Fibroblast of the aortic adventitia (primary cell): ENCODE measurements at places on chromosomes 1 and 21.
A peak's percentile ranks its signal among the peaks of the same experiment; 100 is the strongest.

GRCh38 chr1:942864-943533, 16.1 kb downstream of the NOC2L start:
- peak; percentile 58 for DNase-seq

DNA sequence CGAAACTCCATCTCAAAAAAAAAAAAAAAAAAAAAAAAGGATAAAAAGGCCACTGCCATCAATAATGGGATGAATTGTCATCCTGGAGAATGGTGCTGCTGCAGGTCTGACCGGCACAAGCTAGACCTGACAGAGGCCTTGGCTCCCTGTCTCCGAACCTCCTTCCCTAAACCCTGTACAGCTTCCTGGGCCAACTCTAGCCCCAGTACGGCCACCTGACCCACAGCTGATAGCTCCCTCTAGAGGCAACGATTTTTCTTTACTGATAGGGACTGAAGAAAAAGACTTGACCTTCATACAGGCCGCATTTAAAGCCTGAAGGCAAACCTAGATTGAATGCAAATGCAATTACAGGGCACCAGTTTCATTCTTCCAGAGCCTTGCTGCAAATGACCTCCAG, 30.7 kb downstream of the NOL9 start:
- peak; percentile 66 for DNase-seq

DNA sequence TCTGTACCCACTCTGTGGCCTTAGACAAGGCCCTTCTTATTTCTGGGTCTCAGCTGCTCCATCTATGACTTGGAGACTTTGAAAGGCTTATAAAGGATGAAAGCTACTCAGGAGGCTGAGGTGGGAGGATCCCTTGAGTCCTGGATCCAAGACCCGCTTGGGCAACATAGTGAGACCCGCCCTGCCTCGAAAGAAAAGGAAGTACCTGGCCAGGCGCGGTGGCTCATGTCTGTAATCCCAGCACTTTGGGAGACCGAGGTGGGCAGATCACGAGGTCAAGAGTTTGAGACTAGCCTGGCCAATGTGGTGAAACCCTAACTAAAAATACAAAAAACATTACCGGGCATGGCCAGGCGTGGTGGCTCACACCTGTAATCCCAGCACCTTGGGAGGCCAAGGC, 13.4 kb downstream of the ID3 start:
- no peak for DNase-seq

DNA sequence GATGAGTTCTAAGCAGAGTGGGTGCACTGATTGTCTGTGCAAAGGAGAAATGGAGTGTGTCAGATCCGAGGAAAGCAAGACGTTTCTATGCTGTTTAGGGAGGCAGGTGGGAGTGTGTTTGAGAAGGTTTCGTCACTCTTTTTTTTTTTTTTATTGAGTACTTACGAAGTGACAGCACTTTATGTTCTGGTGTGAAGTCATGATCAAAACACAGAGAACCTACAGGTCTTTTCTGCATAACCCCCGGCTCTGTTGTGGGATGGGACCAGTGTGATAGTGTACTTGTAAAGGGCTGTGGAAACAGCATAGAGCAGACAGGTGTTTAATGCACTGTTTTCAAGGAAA, 26.7 kb downstream of the MIA3 start:
- DNase-seq: peak; percentile 29

- no peak for DNase-seq
Observed at GRCh38 chr1:50983219-50983802, 13.3 kb downstream of the CDKN2C start.

DNA sequence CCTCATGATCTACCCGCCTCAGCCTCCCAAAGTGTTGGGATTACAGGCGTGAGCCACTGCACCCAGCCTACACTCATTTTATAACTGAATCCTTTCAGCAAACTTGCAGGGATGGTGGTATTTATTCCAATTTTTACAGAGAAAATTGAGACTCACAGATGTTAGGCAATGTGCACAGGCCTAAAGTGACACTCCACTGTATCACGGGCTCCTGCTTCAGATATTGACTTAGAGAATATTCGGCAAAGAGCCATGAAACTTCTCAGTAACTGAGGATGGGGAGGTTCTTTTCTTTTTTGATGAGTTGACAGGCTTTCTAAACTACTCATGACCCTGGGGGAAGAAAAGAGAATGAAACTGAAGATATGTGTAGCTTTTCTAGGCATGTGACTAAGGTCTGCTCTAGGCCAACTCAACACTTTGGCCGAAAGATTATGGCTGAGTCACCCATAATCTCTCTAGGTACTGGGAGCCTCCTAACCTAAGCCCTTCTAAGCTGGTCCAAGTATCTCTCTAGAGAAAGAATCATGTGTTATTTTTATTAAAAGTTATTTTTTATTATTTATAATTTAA, 19.9 kb upstream of the PTCH2 start:
- peak; percentile 93 for DNase-seq

DNA sequence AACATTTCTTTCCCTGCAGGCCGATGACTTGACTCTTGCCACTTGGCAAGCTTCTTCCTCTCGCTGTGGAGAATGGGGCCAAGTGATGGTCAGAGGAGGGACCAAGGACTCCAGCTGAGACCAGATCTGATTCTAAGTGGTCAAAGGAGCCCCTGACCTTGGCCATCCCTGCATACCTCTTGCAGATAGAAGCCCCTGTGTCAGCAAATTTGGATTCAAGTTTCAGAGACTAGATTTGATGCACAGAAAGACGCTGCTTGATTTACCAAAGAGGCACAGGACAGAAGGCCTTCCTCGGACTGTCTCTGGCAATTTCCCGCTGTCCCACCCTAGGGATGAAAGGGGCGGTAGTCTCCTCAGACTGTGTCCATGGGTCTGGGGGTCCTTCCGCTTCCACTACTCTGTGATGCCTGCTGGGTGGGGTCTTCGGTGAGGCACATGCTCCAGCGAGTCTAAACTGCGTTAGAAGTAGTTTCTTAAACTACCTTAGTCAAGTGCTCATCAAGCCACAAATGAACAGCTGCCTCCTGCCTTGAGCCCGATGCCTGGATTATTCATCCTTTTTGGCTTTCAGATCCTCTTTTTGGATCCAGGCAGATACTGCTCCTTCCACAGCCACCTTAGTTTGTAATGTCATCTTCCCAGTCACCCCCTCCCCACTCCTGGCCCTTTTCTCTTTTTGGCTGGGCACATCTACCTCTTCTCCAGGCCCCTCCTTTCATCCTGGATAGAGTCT, 31.8 kb upstream of the RBM15 start:
- DNase-seq: no peak

GRCh38 chr1:164671966-164672571, 113.1 kb downstream of the PBX1 start:
- DNase-seq: no peak

GRCh38 chr1:41355761-41356160, 5.5 kb upstream of the FOXO6 start:
- DNase-seq: no peak

DNA sequence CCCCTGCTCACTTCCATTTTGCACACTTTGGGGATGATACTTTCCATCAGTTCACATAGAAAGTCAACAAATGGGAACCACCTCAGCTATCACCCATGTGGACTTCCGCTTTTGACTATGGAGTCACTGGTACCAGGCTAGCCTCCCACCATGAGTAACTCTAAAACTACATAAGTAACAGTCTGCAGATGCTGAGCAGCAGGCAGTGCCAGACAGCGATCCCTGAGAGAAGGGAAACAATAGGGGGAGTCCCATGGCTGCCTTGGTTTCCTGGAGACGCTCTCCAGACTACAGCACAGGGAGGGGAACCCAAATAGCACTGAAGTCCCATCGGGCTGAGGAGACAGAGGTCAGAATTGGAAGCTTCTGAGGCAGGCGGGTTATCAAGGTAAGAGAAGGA, 2.8 kb upstream of the TFF2 start:
- DNase-seq: no peak

- DNase-seq: no peak
Observed at GRCh38 chr1:14817223-14818170, 219.0 kb downstream of the KAZN start.

DNA sequence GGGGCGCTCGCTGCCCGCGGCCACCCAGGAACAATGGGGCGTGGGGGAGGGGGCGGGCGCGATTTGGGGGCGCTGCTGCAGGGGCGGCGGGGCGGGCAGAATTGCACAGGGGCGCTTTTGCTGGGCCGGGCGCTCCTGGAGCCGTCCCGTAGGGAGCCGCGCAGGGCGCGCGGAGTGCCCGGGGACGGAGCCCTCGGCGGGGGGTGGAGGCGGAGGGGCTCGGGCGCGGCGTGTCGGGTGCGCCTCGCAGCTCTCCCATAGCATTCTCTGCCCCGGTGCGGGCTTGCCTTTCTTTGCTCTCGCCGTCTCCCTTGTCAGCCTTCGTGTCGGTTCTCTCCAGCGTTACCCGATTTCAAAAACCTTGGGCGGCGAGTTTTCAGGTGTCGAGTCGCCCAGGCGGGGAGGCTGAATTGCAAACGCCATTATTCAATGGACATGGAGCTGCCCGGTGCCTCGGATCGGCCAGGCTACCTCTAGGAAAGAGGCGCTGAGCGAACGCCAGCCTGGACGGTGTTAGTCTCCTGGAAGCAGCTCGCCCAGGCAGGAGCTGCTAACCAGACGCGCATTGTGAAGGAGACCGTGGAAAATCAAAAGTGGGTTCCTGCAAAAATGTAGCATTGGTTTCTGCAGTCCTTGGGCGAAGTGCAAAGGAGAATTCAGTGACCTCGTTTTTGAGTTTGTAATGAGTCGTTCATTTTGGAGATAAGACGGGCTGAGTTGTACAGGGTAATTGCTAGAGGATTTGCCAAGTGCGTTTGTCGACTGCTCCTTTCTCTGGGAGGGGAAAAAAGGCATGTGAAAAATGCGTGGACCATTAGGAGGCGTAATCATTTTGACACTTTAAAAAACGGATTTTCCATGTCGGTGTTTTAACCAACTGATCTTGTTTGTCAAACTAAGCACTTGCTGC, 626 bp downstream of the CXADR start:
- DNase-seq: peak; percentile 33

DNA sequence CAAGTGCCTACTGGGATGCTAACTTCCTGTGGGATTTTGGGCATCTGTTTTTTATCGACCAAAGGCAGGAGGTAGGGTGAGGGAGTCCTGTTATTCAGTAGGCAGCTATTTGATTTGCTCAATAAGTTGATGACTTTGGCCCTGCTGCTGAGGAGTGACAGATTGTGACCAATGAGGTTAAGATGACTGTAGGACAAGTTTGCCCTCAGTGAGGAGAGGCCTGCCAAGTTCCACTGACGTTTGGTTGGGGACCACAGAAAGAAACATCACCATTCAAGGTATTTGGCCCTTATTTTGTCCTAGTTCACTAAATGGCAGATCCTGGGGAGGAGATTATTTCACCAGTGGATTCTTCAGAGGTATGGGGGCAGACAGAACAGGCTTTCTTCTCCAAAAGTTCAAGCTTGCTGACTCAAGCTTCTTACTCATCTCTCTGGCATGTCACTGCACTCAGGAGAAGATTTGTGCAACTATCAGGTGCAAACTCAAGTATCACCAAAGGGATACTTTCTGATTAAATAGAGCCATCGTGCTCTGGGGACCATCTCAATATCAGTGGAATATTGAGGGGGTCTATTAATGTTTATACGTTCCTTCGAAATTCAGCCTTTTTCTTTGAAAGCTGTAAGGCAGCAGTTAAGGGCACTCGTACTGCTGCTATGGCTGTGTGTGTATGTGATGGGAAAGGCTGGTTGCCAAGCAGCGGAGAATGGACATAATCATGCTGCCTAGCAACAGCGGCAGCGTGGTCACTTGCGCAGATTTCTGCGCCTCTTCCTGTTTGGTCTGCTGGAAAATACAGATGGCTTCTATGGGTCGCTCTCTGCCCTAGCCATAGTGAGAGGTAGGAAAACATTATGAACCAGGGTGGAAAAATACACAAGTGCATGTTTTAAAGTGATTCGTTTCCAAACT, 78.7 kb downstream of the PBX1 start:
- DNase-seq: peak; percentile 72

GRCh38 chr1:215002471-215002870, 80.1 kb upstream of the KCNK2 start:
- DNase-seq: peak; percentile 99

DNA sequence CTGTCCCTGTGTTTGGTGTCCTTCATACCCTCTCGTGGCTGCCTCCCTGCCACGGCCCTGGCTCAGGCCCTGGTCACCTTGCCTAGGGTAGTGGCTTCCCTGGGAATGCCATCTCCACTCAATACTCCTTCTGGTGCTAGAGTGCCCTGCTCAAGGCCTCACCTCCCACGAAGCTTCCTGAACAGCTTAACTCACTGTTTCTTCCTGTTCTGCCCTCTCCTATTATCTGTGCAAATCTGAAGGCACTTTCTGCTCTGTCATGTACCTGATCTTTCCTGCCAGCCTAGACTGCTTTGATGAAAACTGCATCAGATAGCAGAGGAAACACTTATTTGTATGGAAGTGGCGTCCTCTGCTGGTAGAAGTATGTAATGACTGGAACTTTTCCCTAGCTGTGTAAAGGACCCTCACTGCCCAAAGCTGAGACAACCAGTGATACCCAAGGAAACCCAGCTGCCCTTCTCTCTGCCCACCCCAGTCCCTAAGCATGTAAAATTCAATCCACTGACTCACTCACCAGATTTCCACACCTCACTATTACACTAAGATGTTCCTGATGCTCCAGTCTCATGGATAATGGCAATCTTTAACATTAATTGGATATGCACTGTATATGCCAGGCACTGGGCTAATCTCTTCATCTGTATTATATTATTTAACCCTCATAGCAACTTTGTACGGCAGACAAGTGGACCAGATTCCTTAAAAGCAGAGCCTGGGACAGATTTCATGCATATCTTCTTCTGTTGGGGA, 36.2 kb upstream of the BTG2 start:
- peak; percentile 83 for DNase-seq

- DNase-seq: peak; percentile 16
Observed at GRCh38 chr1:201142011-201142848, 12.0 kb downstream of the TMEM9 start.

- no peak for DNase-seq
Observed at GRCh38 chr1:21775985-21776562, 6.9 kb downstream of the USP48 start.

GRCh38 chr1:67792741-67793458, 40.4 kb downstream of the GNG12 start:
- no peak for DNase-seq

DNA sequence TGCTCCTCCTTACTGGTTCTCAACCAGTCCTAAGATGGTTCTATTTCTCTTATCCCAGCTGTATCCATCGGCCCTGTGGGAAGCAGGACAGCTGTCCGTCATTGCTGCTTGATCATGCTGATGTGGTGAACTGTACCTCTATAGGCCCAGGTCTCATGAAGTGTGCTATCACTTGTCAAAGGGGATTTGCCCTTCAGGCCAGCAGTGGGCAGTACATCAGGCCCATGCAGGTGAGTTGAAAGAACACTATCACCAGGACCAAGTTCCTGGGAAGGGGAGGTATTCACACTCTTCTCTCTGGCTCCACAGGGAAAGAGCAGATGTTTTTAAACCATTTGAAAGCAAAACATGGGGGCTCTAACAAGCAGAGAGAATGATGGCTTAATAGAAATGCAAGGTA, 302.6 kb downstream of the PAPPA2 start:
- DNase-seq: no peak

DNA sequence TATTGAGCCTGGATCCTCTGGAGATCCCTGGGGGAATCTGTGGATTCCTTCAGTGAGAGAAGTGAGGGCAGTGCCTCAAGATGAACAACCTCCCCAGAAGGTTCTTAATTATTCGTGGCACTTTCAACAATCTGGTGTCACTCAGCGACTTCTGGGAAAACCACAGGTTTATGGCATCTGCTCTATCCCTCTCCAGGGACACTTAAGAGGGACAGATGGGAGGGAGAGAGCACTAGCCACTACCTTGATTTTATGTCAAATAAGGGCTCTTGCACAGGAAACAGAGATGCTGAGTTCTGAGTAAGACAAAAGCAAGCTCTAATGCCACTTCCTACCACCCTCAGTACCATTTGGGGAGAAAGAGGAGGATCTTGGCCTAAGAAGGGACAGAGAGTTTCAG, 21.2 kb upstream of the CHI3L1 start:
- no peak for DNase-seq
